Esophagus mucosa (tissue), 1 donor: ENCODE measurements at places on chromosomes 5 and 9. TPM values are rescaled to one million over a fixed set of nuclear protein-coding genes. Genes with fewer than 3 reads are reported as not detected.
A peak's percentile ranks its signal among the peaks of the same experiment; 100 is the strongest.

The ANKDD1B gene
- total RNA-seq, result 0.28 TPM

The KIAA0825 gene
- total RNA-seq, result 2.2 TPM

DNA sequence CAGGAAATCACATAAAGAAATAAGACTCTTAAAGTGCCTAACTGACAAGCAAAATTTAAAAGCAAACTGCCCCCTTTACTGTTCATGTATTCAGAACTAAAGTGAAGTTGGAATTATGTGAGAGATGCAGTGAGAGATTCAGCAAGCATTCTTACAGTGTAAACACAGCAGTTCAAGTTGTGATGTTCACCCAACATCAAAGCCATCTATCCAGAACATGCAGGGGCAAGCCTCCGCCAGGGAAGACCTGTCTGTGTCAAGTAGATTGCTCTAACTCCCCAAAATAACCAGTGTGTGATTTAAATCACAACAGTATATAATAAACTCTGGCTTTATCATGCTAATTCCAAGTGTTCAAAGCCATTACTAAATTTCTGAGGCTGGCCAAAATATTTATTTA is 233.3 kb downstream of the BNC2 start:
- ATAC-seq, result peak; percentile 50

DNA sequence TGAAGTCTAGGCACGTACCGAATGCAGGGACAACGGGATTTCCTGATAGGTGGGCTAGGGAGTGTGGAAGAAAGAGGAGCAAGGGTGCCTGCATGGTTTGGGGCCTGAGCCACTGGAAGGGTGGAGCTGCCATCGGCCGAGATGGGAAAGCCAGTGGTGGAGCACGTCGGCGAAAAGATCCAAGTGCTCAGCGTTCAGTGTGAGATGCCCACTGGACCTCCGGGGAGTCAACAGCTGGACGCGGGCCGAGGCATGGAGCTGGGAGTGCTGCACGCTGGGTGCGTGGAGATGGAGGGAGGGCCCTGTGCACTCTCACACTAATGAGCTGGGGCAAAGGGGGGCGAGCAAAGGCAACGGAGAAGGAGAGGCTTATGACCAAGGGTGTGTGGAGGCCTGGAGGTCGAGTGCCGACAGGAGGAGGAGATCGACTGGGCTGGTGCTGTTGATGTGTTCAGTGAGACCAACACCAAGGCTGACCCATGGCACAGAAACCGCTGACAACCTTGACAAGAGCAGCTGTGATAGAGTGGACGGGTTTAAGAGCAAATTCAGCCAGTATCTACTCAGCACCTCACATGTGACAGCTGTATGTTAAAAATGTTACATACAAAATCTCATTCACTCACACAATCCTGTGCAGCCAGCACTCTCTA is 85.7 kb downstream of the STK10 start:
- ATAC-seq, result no peak

DNA sequence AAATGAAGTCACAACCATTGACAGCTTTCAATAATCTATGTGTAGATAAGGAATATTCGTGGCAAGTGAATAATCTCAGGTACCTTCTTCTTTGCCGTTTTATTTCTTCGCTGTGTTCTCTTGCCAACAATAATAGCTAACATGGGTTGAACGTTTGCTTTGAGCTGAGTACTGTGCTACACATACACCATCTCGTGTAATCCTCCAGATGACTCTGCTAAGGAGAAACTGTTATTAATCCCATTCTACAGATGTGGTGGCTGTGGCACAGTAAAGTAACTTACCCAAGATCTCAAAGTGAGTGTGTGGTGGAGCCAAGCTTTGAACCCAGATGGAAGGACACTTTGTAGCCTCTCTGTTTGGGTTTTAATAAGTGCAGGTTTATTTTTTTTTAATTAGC is 179.7 kb downstream of the C9orf152 start:
- no peak for ATAC-seq

The TSSK1B gene
- total RNA-seq, result 0.48 TPM

- ATAC-seq, result no peak
Observed at GRCh38 chr9:135777623-135778177, 75.7 kb downstream of the KCNT1 start.

- no peak for ATAC-seq
Observed at GRCh38 chr5:17182981-17183380, 34.5 kb upstream of the BASP1 start.

DNA sequence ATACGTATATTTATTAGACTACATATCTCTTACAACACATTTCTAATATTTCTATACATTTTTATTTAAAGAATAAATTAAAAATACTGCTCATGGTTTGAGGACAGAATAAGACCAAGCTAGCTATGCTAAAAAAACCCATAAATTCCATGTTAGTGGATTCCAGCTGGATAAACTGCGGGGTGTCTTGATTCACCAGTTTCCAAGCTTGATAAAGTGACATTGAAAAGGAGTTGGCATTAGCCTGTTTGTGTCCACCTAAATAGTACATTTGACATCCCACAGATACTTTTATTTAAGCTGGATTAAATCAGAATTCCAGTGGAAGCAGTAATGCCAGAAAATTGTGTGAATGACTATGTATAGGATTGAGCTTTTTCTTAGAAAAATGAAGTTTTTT is 80.1 kb downstream of the GABRA6 start:
- ATAC-seq, result no peak

The PCDHGB3 gene
- total RNA-seq, result 0.76 TPM
